Umbilical cord (tissue), 2 donors: ENCODE measurements at places on chromosomes 4 and X. TPM values are rescaled to one million over a fixed set of nuclear protein-coding genes. Genes with fewer than 3 reads are reported as not detected.

Gene PCDH19
- total RNA-seq, result 1.2 TPM

Gene MECP2
- total RNA-seq, result 18.8 TPM

Gene DYNLT3
- 46.5 TPM for total RNA-seq

Gene TEX13B
- total RNA-seq, result 1.2 TPM

DNA sequence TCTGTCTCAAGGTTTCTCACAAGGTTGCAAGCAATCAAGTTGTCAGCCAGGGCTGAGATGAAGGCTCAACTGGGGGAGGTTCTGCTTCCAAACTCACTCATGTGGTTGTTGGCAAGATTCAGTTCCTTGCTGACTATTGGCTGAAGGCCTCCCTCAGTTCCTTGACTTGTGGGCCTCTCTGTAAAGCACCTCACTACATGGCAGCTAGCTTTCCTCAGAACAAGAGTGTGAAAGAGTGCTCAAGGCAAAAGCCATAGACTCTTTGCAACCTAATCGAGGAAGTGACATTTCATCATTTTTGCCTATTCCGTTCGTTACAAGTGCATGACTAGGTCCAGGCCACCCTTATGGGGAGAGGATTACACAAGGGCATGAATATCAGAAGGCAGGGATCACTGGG, 52.0 kb downstream of the CXorf58 start:
- no peak for DNase-seq

- no peak for DNase-seq
Measured at GRCh38 chr4:156201050-156201449, 247.4 kb upstream of the CTSO start.

GRCh38 chr4:37475776-37476175, 210.4 kb downstream of the RELL1 start:
- DNase-seq, result no peak

GRCh38 chrX:8565729-8566128, 101.1 kb downstream of the VCX3B start:
- DNase-seq, result no peak

- DNase-seq, result no peak
Measured at GRCh38 chr4:8834681-8835220, 36.9 kb downstream of the HMX1 start.

DNA sequence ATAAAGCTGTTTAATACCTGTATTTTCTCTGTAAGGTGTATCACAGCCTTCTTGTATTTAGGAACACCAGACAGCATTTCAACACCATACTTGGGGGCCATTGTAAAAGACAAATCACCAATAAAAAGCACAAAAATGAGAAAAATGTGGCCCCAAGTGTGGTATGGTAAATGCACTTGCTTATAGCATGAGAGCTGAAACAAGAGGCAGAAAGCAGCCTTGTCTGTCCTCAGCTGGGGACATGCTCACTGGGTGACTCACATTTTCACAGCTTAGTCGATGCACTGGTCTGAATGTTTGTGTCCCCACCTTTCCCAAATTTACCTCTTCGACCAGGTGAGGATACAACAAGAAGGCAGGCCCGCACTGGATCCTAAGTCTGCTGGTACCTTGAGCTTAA, 639.7 kb upstream of the AGA start:
- no peak for DNase-seq

DNA sequence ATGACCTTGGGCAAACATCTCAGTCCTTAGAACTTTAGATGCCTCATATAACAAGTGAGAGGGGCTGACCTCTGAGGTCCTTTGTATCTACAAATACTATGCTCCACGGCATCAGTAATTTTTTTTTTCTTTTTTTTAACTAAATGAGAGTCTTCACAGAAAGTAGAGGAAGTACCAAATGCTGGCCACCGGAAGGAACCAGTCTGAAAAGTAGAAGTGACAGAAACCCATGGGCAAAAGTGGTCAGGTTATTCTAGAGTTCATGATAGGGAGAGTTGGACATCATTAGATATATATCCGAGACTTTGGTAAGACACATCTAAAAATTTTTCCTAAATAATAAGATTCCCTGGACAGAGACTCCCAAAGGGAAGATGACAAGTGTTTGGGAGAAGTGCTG, 53.7 kb downstream of the COQ2 start:
- no peak for DNase-seq

- no peak for DNase-seq
Measured at GRCh38 chr4:54660591-54660990, 2.8 kb downstream of the KIT start.

GRCh38 chr4:186832906-186833305, 109.2 kb upstream of the FAT1 start:
- no peak for DNase-seq
